Upper lobe of right lung (tissue), 1 donor: ENCODE measurements at places on chromosomes 4 and X. TPM values are rescaled to one million over a fixed set of nuclear protein-coding genes. Genes with fewer than 3 reads are reported as not detected.

DNA sequence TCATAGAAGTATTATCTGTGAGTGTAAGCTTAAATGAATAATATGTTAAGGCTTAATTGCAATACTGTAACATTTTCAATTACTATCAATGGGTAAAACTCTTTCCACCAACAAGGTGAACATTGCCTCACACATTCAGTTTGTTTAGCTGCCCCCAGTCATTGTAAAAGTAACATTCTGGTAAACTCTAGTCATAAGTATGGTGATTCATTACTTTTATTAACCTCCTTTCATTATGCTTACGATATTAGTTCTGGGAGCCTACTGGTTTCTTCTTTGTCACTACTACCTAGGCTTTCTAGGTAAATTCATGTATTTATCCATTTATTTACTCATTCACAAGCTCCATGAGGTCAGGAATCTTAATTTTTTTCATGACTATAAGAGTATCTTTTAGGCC is 412.8 kb upstream of the SLIT2 start:
- H3K27ac ChIP-seq, result no peak overlapping the region
- no peaks in the 10 kb centered on the region for H3K36me3 ChIP-seq
- H3K27me3 ChIP-seq, result no peaks in the 10 kb centered on the region
- H3K4me1 ChIP-seq, result no peaks in the 10 kb centered on the region
- H3K4me3 ChIP-seq, result no peak overlapping the region

Gene CYP2U1
- 9.0 TPM for total RNA-seq

GRCh38 chr4:55965585-55965984 is 16.8 kb downstream of the CEP135 start:
- H3K27me3 ChIP-seq, result no peaks in the 10 kb centered on the region
- no peak overlapping the region for H3K4me3 ChIP-seq
- peaks cover 15% of the 10 kb centered on the region for H3K36me3 ChIP-seq

GRCh38 chr4:57504797-57505530 is 394.8 kb upstream of the IGFBP7 start:
- no peaks in the 10 kb centered on the region for H3K36me3 ChIP-seq
- H3K4me1 ChIP-seq, result no peaks in the 10 kb centered on the region
- H3K27ac ChIP-seq, result no peak overlapping the region
- H3K27me3 ChIP-seq, result no peaks in the 10 kb centered on the region
